ENCODE measurements at places on chromosomes 12 and 14.
A peak's percentile ranks its signal among the peaks of the same experiment; 100 is the strongest.

DNA sequence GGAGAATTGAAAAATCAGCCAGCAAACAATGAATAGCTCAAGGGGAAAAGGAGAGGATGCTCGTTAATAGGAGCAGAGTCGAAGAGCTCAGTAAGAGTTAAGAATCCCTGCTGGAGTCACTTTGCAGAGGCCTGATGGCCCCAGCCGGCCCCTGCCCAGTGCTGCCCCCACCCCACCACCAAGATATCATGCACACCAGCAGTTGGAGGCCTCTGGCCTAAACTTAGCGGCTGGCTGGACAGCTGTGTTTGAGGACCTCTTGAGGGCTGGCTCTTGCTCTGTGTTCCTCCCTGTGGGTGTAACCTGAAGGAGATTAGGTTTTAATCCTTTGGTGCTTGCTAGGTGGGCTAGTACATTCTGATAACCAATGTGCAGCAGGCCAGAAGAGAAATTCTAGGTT is 142.0 kb downstream of the PLXNC1 start:
- DNase-seq, result no peak

- no peak for DNase-seq
Measured at GRCh38 chr14:92314182-92314581, 8.8 kb upstream of the SLC24A4 start.

GRCh38 chr12:12214635-12215131 is 52.2 kb downstream of the LRP6 start:
- DNase-seq, result no peak

GRCh38 chr14:103302966-103303365 is 31.1 kb upstream of the EIF5 start:
- no peak for DNase-seq

- DNase-seq, result no peak
Measured at GRCh38 chr12:67958187-67958586, 31.1 kb upstream of the IFNG-AS1 start.

DNA sequence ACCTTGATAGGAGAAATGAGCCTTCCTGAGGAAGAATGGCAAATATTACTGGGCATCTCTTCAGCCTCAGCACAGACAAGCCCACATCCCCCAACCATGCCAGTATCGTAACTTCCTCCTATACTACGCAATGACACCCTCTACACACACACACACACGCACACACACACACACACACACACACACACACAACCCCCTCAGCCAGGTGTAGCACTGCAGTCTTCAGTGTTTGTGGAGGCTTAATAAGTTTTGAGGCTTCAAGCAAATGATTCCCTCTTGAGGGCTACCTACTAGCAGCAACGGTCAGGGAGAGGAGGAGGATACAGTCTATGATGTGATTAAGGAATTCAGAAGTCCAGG is 1.6 kb downstream of the DGKA start:
- DNase-seq, result no peak

- DNase-seq, result no peak
Measured at GRCh38 chr14:57060276-57060955, 208.3 kb downstream of the EXOC5 start.

DNA sequence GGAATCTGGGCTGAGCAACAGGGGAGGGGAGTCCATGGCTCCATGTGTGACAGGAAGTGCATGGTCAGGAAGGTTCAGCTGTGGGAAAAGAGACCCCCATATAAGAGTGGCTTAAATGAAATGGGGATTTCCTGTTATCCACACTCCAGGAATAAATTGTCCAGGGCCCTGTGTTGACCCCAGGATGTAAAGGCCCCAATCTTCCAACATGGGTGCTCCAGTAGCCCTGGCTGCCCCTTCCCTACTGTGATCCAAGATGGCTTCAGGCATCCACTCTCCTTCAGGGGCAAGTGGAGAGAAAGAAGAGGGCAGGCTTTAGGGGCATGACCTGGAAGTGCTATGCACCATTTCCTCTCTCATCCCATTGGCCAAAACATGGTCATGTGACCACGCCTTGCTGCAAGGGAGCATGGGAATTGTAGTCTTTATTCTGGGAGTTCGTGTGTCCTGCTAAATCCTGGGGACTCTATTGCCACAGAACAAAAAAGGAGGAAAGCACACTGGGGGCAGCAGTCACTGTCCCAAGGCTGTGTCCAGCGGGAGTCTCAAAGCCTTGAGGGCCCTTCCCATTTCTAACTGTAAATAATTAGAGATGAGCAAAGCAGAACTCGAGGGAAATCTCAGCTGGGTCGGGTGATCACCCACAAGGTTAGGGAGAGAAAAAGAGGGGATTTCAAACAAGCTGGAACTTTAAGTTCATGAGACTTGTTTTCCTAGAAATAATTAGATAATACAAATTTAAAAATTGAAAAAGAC is 289.2 kb downstream of the ADGRD1 start:
- DNase-seq, result no peak

- DNase-seq, result no peak
Measured at GRCh38 chr12:54215989-54216796, 27.4 kb upstream of the SMUG1 start.

DNA sequence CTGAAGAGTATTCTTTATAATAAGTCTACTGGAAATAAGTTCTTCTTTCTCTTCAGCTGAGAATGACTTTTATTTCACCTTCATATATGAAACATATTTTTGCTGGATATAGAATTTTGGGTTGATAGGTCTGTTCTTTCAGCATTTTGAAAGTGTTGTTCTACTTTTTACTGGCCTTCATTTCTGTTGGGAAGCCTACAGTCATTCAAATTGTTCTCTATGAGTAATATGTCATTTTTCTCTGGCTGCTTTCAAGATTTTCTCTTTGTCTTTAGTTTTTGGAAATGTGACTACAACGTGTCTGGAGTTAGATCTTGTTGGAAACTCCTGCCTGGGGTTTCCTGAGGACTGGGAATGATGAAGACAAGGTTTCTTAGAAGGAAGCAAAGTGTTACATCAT is 10.0 kb downstream of the FGFR1OP2 start:
- no peak for DNase-seq

GRCh38 chr12:59431266-59431665 is 164.6 kb upstream of the SLC16A7 start:
- no peak for DNase-seq

- no peak for DNase-seq
Measured at GRCh38 chr14:30756594-30756993, 117.8 kb upstream of the COCH start.

GRCh38 chr12:6941267-6941666 is 2.3 kb upstream of the RNU7-1 start:
- no peak for DNase-seq

DNA sequence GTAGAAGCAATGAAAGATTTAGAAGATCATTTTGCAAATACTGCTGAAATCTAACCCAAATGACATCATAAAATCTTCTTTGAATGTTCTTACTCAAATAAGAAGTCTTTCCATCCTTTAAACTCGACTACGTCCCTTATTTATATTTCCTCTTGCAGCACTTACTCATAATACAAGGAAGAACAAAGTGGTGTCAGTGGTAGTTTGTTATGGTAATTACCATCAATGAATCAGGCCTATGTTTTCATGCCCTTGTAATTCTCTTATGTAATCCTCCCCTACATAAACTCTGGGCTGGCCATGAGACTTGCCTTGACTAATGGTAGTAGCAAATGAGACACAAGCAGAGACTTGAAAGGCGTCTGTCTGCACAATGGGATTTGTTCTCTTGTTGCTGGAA is 17.0 kb downstream of the EEA1 start:
- no peak for DNase-seq

GRCh38 chr12:128920468-128920867 is 67.2 kb downstream of the GLT1D1 start:
- DNase-seq, result no peak

DNA sequence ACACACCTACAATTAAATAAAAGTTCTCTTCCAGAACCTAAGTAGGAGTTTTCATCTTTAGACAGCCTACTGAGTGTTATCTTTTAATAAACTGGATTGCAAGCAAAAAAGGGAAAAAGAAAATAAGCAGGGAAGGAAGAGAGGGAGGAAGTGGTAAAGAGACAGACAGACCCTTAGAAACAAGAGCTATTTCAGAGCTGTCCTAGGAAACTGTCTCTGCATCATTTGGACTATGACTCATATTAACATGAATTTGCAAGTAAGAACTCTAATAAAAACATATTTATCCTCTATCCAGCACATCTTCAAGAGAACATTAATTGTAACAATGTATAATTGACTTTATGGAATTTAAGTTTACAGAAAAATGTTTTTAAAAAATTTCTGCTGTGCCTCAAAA is 438.8 kb upstream of the USP15 start:
- no peak for DNase-seq

DNA sequence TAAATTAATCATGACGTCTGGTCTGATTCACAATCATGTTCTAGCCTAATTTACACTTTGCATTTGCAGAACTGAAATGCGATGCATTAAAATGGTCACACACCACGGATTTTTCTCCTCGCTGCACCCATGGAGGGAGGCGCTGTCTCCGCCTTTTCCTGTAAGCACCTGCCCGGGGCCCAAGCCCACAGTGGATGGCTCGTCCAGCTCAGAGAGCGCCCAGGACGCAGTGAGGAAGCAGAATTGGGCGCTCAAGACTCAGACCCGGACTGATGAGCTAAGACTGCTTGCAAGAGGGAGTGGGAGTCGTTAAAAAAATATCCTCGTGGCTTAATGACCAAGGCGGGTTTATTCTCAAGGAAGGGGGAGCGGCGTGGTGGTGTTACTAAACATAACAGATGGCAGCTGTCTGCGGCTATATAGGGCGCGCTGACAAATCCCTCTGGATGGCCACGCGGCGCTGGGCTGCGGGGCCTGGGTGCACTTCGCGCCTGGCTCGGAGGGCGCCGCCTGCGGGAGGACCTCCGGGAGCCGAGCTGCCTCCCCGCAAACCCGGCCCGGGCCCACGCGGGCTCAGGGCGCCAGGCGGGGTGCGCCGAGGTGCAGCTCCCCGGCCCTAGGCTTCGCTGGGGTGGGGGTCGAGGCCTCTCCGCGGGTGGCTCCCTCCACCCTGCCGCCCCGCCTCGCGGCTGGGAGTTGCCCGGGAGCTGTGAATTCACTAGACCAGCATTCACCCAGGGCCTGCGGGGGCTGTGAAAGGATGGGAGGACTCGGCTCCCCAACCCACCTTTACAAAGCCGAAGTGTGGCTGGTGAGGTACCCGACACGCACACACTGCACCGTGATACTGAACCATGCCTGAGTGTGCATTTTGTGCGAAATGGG is 78.7 kb downstream of the PPM1A start:
- peak; percentile 47 for DNase-seq

DNA sequence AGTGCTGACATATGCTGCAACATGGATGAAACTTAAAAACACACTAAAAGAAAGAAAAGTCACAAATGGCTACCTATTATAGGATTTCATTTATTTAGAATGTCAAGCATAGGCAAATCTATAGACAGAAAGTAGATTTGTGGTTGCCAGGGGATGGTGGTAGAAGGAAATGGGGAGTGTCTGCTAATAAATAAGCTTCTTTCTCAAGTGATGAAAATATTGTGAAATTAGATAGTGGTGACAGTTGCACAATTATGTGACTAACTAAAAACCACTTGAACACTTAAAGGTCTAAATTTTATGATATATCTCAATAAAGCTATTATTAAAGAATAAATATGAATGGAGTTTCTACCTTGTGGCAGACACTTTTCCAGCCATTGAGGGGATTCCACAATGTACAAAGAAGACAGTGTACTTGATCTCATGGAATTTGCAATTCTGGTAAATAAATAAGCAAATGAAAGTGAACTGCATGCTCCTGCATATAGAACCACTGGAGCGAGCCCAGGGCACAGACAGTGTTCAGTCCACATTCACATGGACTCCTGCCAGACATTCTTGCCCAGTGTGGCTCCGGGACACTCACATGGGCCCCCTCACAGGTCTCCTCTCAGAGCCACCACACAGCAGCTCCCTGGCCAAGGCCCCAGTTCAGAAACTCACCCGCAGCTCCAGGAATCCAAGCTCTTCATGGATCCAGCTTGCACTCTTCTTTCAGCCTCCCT is 107.1 kb upstream of the ARID2 start:
- DNase-seq, result no peak
